SJSA1 (cell line): ENCODE measurements at places on chromosomes 5 and 9.

- no peak for DNase-seq
Observed at GRCh38 chr9:1001838-1002237, 25.4 kb downstream of the DMRT3 start.

- no peak for DNase-seq
Observed at GRCh38 chr5:17255471-17256021, 38.1 kb downstream of the BASP1 start.

DNA sequence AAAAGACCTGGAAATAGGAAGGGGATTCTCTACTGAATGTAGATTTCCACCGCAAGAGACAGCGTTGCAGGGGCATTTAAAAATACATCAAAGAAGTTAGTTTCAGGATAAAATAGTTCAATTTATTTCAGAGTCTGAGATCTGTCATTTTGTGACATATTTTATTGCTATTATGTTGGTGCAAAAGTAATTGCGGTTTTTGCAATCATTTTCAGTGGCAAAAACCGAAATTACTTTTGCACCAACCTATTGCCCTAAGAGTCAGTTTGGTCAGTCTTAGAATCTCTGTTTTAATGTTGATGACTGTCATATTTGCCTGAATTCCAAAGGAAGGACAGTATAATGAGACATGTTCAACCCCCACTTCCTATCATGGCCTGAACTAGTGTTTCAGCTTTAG, 219.5 kb upstream of the CDH10 start:
- no peak for DNase-seq

DNA sequence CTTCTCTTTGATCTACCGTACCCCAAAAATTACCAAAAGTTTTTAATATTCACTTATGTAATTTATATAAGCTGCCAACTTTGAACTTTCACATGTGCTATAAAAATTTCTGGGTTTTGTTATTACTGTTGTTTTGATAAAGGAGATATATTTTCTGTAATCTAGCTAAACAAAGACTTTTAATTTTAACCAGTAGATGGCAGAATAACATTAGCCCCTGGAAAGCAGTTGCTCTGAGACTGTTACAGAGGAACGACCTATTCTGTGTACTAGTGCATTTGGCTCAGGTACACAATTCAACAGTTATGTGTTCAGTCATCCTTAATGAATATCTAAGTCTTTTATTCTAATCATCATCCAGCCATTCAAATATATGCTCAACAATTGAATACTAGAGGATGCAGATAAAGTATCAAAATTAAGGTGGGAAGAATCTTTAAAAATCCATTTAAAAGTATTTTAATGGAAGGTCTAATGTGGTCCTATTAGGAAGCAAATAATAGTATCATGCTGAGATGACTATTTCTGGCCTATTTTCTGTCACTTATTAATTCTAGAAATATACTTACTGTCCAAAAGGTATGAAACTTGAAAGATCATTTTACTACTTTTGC, 8.6 kb downstream of the KLHL9 start:
- DNase-seq = no peak
